DMS79 (cell line): ENCODE measurements at places on chromosomes 3 and 15.
A peak's percentile ranks its signal among the peaks of the same experiment; 100 is the strongest.

- no peak for DNase-seq
Observed at GRCh38 chr15:63783441-63783840, 50.3 kb downstream of the HERC1 start.

- no peak for DNase-seq
Observed at GRCh38 chr3:185712337-185712736, 112.5 kb downstream of the IGF2BP2 start.

- DNase-seq: no peak
Observed at GRCh38 chr15:90234096-90234988, at the start of gene GDPGP1. Gene GDPGP1, plus strand, starts transcription at chr15:90234209. Its CDS starts 6,700 bp downstream, at chr15:90240909.

DNA sequence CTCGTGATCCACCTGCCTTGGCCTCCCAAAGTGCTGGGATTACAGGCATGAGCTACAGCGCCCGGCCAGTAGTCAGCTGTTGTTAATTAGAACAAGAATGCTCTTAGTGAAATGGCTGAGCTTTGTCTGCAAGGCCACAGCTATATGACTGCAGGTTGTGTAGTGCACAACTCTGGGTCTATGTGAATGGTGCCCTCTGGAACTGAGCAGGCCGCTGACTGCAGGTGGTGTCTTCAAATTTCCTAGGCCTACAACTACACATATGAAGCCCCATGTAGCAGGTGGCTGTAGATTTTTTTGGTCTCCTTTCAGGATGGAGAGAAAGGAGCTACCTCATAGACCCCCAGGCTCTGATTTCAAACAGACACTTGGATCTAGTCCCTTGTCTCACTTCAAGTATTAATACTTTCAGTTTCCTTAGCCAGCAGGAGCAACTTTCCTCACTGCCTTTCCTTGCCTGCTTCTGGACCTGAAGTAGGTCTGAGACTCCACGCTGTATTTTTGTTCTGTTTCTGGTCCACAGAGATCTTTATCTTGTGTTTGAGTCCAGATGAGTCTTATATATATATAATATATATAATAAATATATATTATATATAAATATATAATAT is 86.9 kb downstream of the C3orf80 start:
- no peak for DNase-seq

DNA sequence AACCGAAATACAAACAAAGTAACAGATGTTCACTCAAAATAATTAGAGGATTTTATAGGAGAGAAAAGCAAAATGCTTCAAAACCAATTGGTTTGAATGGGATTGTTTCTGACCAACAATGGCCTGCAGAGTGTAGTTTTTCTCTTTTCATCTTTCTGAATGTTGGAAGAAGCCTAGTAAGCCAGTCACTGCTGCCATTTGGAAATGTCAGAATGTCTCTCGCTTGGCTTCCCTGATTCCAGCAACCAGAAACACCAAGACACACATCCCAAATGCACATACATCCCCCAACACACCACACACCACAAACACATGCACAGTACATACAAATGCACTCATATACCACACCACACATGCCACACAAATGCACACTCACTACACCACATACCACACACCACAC is 403.4 kb downstream of the OCA2 start:
- DNase-seq: no peak

- DNase-seq: no peak
Observed at GRCh38 chr3:101249522-101249921, 70.9 kb downstream of the IMPG2 start.

DNA sequence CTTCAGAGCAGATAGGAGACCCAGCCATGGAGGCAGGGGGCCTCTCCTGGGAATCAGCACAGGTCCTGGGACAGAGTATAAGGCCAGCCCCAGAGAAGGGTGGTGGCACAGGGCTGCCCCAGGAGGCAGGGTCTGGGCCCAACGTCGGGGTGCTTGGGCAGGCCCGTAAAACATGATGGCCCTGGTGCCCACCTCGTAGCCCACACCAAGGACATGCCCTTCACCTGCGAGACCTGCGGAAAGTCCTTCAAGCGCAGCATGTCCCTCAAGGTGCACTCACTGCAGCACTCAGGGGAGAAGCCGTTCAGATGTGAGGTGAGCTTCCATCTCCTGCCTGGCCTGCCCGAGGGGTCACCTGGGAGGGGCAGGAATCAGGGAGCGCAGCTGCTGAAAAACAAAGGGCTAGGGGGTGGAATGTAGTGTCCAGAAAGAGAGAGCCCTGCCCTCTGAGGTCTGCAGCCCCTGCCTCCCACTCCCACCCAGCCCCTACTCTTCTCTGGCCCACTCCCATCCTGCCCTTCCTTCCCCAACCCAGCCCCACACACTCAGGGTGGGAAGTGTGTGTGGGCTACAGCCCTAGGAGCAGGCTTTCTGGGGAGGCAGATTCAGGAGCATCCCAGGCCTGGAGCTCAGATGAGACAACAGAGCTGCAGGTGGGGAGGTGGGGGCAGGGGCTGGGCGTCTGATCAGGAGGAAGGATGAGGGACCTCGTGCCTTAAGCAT is 9.5 kb downstream of the ZBTB47 start:
- no peak for DNase-seq

- no peak for DNase-seq
Observed at GRCh38 chr15:58438956-58439355, 7.2 kb downstream of the LIPC start.

GRCh38 chr3:190566043-190566933 is 52.4 kb downstream of the IL1RAP start:
- DNase-seq: no peak

DNA sequence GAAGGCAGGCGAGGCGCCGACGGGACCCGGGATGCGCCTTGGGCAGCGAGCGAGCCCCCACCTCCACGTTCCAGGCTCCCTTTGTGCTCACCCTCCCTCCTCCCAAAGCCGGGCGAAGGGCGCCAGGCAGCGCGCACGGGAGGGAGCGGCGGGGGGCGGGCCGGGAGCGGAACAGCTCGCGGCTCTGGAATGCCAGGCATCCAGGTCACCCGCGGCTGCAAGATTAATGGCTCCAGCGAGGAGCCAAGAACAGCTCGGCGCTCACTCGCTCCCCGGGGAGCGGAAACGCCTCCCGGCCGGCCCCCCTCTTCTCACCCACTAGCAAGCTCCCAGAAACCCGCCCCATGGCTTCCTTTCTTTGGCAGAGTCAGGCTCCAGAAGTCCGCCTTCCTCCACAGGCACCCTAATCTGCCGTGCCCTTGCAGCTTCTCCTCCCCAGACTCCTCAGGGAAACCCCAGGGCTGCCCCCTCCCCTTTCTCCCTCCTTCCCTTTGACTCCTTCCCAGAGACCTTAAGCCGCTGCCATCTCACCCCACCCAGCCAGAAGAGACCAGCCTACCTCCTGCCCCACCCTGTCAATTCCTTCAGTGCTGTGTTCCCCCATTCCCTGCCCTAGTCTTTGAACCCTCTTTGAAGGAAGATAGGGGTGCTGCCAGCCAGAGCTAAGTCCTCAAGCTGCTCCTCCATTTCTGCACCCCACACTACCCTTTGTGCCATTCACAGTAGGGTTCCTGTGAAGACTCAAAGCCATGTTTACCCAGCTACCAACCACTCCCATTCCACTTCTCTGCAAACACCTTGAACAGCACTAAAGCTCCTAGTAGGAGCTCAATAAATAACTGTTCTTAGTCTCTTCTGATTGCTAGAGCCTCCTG is 9.9 kb downstream of the AMOTL2 start:
- DNase-seq: peak; percentile 49

DNA sequence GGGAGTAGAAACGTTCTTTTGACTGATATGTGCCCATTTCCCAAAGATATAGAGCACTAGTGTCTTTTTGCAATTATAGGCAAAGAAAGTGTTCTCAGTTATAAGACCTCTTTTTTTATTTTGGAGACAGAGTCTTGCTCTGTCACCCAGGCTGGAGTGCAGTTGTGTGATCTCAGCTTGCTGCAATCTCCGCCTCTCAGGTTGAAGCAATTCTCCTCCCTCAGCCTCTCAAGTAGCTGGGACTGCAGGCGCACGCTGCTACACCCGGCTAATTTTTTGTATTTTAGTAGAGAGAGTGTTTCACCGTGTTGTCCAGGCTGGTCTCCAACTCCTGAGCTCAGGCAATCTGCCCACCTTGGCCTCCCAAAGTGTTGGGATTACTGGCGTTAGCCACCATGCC is 20.7 kb upstream of the ZNF639 start:
- no peak for DNase-seq

- DNase-seq: no peak
Observed at GRCh38 chr3:144265542-144266100, 294.0 kb downstream of the DIPK2A start.

- DNase-seq: no peak
Observed at GRCh38 chr3:86175051-86175536, 815.9 kb downstream of the VGLL3 start.

DNA sequence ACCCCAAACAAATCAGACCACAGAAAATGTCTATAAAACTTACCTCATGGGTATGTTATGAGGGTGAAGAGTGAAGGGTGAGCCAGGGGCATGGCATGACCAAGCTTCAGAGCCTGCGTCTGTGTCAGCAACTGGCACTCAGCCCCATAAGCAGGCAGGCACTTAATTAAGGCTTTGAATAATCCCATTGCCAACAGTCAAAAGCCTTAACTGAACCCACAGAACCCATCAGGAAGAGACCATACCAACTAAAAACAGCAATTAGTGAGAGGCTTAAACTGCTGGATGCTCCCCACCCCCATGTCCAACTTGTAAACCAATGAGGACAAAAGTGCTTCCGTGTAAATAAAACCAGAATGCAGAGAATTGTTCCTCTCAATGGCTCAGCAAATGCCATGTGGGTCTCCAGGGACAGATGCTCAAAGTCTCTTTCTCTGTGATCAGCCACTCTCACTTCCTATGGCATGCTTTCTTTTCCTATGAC is 126.0 kb downstream of the MYLK start:
- peak; percentile 99 for DNase-seq

GRCh38 chr3:8110966-8111798 is 390.4 kb upstream of the LMCD1 start:
- no peak for DNase-seq

DNA sequence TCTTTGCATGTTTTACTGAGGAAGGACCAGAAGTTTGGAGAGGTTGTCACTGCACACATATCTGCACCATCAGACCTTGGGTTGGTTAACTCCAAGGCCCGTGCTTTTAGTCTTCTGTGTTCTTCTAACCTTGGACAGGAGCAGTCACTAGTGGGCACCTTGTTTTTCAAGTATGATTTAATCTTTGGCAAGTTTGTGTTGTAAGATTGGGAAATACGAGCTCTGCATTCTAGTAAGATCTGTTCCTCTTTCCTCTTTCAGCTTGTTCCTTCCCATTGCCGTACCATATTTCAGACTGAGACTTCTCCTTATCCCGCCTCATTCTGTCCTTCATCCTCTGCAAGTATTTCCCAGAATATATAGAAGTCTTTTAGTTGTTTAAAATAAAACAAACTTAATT is 5.1 kb downstream of the TMOD2 start:
- DNase-seq: no peak

DNA sequence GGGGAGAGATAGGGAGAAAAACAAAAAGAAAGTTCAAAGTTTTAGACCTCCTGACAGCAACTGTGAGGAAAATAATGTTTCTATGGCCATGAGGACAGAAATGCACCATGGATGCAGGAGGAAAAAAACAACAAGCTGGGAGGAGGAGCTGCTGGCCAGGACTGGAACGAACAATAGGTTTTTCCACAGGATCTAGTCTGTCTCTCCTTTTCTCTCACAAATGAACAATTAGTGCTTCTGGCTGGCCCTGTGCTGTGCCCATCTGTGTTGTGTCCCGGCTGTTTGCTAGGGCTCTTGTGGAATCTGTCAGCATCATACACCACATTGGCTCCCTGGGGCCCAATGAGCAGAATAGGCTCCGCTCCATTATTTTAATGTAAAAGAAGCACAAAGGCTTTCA is 15.2 kb downstream of the GK5 start:
- no peak for DNase-seq

DNA sequence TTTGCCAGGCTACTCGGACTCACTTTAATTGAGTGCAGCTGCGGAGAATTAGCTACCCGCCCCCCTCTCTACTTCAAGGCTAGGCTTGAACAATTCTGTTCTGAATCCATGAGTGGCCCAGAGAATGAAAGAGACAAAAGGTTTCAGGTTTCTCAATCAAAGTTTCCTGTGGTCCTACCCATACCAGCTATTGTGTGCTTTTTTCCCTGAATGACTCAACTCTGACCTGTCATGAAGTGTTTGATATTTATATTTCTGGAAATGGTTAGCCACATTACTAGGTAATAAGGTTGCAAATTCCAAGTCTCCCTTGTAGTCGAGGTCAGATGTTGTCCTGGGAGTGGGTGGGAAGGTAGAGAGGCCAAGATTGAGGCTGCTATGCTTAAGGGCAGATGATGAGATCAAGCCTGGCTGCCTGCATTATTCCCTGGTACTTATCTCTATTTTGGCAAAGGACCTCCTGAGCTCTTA is 392.7 kb upstream of the TBL1XR1 start:
- peak; percentile 52 for DNase-seq

DNA sequence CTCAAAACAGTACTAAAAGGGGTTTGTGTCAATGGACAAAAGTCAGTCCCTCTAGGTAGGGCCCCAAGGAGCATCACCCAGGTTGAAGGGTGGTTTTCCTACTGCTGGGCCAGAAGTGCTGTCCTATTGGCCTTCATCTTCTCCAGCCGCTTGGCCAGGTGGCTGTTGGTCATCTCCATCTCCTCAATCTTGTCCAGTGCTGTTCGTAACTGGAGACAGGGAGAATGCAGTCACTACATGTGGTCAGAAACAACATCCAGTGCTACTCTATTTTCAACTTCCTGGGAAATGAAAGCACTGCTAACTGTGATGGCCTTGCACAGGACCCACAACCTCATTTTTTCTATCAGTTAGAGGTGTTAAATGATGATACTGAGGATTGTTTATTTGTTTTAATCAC is 60.4 kb downstream of the MLH1 start:
- no peak for DNase-seq

DNA sequence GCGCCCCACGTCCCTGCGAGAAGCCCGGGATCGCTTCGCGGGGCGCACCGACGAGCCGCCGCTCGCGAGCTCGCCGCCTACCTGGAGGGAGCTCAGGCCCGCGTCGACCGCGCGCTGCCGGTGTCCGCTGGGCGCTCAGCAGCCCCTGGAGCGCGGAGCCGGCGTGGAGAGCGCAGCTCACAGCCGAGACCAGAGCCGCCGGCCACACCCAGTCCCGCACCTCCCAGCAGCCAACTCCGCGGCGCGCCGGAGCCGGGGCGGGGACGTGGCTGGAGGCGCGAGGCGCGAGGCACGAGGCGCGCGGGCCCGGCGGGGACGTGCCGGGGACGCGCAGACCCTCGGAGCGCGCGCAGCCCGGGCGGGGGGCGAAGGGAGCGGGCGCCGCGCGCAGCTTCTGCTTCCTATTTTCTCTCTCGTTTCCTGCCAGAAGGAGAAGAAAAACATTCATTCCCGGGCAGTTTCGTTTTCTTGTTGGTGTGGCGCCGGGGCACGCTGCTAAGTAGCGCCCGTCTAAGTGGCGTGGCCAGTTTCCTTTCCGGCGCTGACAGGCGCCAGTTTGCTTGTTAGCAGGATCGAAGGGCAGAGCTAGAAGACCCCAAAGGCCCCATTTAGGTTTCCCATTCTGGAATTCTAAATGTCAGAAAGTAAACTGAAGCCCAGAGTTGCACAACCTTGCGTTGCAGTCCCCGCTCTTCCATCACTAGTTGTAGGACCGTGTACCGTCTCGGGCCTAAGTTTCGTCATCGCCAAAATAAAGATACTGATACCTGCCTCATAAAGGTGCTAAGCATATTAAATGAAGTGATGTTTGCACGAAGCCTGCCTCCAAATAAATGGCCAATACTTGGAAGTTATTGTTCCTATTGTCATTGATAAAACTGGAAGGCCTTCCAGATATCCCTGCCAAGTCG is at the start of gene GNB4:
TSS of gene GNB4 (minus strand) at position 206 of the 911 bp plus-strand sequence. CDS start 25,270 bp downstream, outside the sequence.
- DNase-seq: peak; percentile 26

GRCh38 chr3:80350771-80351170 is 583.0 kb upstream of the ROBO1 start:
- DNase-seq: no peak
